ENCODE measurements at places on chromosomes 2 and 18.

DNA sequence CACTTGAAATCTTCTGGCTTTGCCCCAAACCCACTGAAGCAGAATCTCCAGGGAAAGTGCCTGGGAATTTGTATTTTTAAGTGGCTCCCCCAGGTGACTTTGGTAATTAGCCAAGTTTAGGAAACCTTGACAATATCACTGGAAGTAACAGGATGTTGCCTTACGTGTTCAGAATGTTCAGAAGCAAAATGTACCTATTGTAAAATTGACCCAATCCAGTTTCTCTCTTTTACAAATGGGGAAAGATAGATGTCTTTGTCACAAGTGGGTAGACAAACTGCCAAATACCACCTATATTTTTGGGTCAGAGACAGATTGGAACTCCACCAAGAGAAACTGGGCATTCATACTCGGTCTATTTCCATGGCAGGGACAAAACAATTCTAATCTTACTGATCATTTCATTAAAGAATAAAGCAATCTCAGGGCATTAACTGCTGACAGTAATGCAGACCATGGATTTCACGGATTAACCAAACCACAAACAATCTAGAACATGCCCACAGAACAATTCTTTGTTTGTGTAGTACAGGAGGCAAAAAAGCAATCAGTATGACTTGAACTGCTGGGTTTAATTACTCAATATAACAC lies 255.8 kb downstream of the ERBB4 start:
- DNase-seq = no peak

- no peak for DNase-seq
Observed at GRCh38 chr18:80250740-80251364, 3.5 kb upstream of the PARD6G start.

DNA sequence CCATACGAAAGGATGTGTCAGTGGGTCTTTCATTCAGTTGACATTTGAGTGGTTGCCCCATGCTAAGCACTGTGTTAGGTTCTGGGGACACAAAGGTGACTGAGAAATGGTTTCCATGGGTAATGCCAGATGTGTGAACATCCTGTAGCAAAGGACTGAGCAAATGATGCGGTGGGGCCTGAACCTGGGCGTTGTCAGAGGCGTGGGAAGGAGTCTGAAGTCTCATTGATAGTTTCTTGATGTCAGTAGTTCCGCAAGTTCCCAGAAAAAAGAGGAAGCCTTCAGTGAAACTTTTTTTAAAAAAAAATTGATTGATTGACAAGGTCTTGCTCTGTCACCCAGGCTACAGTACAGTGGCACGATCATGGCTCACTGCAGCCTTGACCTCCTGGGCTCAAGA lies 56.9 kb downstream of the LIMS1 start:
- no peak for DNase-seq

DNA sequence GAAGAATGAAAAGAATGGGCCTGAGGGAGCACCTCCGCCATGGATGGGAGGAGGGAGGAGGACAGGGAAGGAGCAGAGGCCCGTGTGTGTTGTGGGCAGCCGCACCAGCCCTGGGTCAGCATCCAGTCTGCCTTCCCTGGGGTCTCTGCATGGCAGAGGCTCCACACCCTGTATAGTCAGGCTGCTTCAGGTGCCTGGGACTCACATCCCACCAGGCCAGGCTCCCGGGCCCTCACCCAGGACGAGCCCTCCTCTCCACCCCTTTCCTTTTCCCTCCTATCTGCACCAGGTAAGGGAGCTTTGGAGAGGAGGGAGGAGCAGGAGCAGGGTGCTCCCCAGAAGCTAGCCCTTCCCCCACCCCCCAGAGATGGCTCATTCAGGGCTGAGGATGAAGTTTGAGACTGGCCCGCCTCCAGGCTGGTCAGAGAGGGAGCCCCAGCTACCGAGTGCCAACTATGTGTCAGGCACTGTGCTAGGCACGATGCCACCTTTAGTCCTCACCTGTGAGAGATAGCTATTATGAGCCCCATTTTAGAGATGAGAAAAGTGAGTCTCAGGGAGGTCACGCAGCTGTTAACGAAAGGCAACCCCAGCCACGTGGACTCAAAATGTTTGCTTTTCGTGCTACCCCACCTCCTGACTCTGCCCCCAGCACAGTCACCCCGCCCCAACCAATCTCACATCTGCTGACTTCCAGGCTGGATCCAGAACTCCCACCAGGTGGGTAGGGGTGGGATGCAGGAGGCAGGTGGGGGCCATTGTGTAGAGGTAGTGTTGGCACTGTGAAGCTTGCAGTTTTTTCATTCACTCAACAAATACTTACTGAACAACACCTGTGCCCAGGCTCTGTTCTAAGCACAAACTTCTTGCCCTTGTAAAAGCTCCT lies 242.1 kb downstream of the DYSF start:
- no peak for DNase-seq

GRCh38 chr2:85326406-85327159 lies 1.2 kb downstream of the TGOLN2 start:
- no peak for DNase-seq

DNA sequence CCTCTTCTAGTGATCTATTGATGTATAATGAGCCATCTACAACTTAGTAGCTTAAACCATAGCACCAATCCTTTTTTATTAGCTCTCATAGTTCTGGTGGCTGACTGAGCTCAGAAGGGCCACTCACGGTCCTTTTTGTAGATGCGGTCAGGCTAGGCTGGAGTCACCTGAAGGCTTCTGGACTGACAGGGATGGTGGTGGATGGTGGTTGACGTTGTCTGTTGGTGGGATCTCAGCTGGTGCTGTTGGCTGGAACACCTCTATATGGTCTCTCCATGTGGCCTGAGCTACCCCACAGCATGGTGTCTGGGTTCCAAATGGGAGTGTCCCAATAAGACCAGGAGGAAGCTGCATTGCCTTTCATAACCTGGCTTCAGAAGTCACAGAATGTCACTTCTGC lies 68.0 kb downstream of the BCL2L11 start:
- DNase-seq = no peak

DNA sequence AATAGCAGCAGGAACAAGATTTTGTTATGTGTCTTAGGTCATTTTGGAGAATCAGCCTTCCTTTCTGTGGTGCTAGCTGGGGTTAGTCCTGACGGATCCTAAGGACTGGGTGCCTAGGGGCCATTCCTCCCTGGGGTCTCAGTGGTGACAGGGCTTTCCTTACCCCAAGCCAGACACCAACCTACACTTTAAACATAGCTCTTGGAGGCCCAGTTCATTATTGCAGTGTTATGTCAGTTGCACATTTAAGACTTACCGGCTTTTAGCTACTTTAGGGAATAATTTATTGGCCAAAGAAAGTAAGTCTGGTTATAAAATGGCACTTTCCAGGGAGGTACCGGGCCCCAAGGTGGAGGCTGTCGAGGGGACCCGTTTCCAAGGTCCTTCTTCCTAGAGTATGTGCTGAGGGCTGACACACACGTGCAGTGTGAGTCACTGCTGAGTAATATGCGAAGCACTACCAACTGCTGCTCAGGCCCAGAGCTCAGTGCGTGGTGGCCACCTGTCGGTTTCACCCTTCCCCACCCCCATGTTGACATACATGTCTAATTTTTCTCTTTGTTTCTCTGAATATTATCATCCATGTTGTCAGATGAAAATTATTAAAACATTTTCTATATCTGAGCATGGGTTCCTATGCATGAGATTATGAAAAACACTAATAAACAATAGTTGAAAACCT lies 37.0 kb upstream of the GRHL1 start:
- DNase-seq = peak; percentile 21

DNA sequence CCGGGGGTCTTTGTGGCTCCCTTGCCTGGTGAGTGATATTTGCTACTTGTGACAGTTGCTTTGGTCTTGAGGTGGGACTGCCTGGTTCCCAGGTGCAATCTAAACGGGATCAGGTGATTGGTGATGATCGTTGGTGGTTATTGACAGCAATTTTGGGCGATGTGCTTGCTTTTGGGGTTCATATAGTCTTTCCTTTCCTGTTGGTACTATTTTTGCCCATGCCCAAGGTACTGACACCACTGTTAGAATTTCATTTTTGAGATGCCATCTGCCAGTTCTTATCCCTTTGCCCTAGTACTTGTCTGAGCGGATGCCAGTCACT lies 573 bp downstream of the WDR7 start:
- no peak for DNase-seq

GRCh38 chr2:29847886-29848285 lies 73.5 kb downstream of the ALK start:
- DNase-seq = no peak

DNA sequence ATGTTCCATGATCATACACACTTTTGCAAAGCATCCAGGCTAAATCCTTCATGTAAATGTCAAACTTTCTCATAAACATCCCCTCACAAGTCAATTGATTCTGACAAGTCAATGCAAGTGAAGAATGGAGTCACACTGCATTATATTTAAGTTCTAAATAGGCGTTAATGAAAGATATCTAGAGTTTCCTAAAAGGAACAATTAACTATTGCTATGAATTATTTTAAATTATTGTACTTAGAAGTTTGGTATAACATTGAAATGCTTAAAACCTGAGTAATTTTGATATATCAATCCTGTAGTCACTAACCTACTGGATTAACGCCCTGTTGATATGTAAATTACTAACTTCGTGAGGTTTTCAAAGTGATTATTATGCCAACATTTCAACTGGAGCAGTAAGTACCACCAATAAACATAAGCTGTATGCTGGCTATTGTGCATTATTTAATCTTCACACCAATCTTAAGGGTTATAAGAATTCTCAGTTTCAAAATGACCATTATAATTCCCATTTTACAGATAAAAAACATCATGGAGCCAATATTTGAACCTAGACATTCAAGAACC lies 884.3 kb downstream of the ERBB4 start:
- DNase-seq = no peak

DNA sequence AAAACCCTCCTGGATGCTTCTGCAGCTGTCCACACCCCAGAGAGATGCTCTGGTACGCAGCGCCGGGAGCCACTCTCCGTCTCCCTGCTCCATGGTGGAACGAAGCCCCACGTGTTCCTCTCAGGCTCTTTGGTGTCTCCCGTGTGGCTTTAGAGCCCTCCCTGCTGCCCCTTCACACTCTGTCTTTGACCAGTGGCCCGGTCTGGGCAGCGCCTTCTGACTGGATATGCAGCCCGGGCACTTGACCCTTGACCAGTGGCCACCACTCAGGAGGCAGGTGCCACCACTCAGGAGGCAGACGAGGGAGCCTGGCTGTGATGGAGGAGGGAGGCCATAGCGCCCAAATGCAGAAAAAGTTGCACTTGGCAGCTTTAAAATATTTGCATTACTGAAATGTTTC lies 214.5 kb upstream of the SALL3 start:
- DNase-seq = no peak

DNA sequence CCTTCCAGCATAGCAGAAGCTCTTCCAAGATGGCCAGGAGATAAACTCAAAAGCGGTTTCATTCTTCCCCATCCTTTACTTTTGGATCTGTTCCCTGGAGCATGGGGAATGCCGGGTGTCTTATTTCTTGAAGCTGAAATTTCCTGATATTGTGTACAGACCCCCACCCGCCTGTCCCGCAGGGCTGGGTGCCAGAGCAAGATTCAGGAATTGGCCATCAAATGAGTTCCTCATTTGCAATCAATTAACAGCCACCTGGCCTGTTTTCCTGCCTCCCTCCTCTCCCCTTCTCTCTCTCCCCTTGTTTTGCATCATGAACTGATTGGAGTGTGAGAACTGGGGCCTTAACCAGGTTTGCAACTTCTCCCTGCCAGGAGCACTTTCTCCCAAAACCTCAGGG lies 202.1 kb downstream of the SH3RF3 start:
- DNase-seq = no peak

DNA sequence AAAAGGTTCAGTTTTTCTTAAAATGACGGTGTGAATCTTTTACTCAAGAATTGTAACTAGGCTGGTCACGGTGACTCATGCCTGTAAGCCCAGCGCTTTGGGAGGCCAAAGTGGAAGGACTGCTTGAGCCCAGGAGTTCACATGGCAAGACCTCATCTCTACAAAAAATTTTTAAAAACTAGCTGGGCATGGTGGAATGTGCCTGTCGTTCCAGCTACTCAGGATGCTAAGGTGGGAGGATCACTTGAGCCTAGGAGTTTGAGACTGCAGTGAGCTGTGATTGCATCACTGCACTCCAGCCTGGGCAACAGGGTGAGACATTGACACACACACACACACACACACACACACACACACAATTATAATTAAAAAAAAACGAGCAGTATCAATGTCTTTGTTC lies 369.8 kb downstream of the DPP10 start:
- DNase-seq = no peak

DNA sequence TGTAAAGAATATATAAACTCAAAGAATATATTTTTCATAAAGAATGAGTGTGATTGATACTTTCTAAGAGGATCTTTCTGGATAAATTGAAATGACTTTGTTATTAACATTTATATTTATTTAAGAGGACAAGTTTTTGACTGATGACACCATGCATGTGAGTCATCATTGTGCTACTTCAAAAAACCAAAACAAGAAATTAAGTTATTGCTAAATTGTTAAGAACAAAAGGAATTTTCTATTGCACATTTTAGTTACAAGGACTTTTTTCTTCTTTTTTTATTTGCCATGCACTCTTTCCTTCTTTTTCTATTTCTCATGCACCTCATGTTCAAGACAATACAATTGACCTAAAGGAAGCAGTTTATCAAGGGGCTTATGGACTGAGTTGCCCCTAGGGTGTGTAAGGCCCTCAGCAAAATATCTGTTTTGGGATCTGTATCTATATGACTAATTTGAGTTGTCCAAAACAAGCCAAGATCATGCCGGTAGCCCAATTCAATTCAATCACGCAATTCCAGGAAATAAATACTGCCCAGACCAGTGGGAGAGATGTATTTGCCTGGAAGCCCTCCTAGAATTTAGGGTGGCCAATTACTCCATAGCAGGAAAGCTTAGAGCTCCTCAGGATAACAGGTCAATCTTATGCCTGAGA lies 654.3 kb downstream of the METTL4 start:
- no peak for DNase-seq

DNA sequence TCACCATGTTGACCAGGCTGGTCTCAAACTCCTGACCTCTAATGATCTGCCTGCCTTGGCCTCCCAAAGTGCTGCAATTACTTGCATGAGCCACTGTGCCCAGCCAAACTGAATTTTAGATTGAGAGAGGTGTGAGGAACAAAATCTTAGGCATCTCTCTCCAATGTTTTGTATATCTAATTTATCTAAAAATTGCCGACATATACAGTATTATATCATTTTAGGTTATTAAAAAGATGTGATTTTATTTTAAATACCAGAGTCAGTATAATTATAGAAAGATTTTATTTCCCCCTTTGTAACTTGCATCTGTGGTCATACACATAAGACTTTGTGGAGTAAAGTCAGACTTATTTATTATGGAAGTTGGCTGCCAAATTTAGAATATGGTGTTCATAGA lies 10.1 kb downstream of the PMS1 start:
- DNase-seq = no peak

DNA sequence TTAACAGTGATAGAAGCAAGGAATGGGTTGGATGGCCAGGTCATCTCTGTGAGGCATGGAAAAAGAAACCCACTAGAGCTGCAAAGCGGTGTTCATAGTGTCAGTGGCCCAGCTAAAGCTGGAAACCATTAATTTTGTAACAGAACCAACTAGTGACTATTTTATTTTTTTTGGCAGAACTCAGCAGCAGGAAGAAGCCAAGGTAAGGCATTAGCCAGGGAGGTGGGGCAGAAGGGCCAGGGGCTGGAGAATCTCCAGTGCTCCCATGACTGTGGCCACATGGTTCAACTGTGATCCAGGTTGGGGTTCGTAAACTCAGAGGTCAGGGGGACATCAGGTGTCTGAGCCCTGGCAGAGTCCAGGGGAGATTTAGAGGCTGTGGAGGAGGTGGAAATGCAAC lies 25.9 kb upstream of the YES1 start:
- DNase-seq = no peak

- DNase-seq = no peak
Observed at GRCh38 chr18:7233134-7233810, 2.4 kb downstream of the LRRC30 start.

Measured in 8988T (cell line).